ENCODE measurements at places on chromosomes 3 and 15.

GRCh38 chr3:126131881-126132750 is 48.2 kb upstream of the SLC41A3 start:
- no peak for DNase-seq

- DNase-seq, result peak; percentile 33
Measured at GRCh38 chr15:33292717-33293307, 18.0 kb upstream of the RYR3 start.

DNA sequence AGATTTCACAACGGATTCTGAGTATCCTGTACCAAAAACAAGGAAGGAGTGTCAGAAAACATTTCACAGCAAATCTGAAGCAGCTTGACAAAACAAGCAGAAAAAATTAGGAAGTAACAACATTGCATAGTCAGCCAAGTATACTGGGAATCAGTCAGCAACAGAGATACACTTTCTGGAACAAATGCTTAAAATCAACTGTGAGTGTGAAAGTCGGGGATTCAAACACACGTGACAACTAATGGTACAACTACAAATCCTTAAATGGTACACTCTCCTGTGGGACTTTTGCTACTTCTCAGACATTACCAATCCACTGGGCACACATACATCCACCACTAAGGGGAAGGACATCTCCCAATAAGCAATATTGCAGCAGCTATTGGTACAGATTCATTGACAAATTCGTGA is 296.6 kb upstream of the MME start:
- DNase-seq, result no peak

- DNase-seq, result peak; percentile 48
Measured at GRCh38 chr3:13346481-13347389, 73.4 kb downstream of the NUP210 start.

DNA sequence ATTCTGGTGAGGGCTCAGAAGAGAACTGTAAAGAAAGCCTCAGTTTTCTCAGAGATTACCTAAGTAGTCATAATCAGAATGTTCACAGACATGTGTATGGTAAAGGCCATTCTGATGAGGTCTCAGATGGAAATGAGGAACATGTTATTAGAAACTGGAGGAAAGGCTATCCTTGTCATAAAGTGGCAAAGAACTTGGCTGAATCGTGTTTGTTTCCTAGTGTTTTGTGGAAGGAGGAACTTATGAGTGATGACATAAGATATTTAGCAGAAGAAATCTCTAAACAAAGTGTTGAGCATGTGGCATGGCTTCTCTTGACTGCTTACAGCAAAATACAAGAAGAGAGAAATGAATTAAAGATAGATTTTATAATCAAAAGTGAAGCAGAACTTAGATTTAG is 12.8 kb upstream of the KLHL40 start:
- no peak for DNase-seq

GRCh38 chr3:194522579-194523046 is 35.8 kb upstream of the ATP13A3 start:
- DNase-seq, result no peak

- no peak for DNase-seq
Measured at GRCh38 chr3:187770224-187770623, 25.0 kb upstream of the BCL6 start.

GRCh38 chr3:72060447-72061034 is 275.6 kb upstream of the PROK2 start:
- peak; percentile 4 for DNase-seq

- DNase-seq, result no peak
Measured at GRCh38 chr3:193743702-193744047, 150.7 kb downstream of the OPA1 start.

GRCh38 chr15:87477737-87478686 is 778.5 kb downstream of the NTRK3 start:
- DNase-seq, result no peak

- DNase-seq, result no peak
Measured at GRCh38 chr3:66073464-66074141, 34.9 kb upstream of the MAGI1 start.

GRCh38 chr15:65634356-65634755 is 12.6 kb downstream of the SLC24A1 start:
- DNase-seq, result no peak

DNA sequence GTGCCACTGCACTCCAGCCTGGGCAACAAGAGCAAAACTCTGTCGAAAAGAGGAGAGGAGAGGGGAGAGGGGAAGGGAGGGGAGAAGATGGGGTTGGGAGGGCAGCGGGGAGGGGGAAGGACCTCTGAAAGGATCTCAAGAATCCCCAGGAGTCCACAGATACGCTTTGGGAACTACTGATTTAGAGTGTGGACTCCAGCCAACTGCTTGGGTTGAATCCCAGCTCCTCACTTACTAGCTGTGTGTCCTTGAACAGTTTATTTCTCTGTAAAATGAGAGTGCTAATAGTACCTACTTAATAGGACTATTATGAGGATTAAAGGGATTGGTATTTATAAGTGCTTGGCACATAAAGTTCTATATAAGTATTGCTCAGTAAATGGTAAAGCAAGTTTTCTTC is 45.0 kb upstream of the FAH start:
- DNase-seq, result no peak

GRCh38 chr15:63599401-63600000 is 2.3 kb downstream of the FBXL22 start:
- no peak for DNase-seq

DNA sequence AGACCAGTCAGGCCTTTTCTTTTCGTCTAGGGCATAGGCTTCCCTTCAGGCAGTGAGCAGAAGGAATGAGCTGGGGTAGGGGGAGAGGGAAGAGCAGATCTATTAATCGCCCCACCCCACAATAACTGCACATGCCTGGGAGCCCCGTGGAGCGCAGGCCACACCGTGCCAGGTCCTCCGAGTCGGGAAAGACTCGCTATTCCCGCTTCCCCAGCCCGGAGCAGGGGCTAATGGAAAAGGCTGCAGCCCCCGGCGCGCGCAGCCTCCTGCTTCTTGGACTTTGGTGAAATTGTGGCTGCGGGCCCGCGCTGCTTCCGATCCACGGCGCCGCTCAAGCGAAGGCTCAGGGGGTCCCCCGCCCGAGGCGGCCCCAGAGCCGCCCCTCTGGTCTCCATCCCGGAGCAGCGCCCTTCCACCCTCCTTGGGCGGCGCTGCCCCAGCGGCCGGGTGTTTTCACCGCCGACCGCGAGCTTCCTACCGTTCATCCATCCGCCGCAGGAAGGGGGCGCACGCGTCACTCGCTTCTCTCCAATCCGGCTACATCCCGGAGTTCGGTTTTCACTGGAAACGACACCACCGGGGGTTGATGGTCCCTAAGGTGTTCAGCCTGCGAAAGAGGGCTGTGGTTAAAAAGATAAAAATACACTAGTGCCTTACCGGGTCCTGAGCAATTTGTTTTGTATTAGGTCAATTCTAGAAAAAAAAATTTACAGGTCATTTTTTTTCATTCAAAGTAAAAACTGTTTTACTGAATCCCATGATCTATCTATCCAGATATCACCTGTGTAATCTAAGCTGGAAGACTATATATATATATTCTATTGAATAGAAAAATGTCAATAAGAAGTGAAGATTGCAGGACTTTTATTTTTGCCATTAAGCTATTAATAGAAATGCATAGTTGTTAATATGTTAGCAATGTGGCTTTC is 4.4 kb upstream of the SYNM start:
- no peak for DNase-seq

DNA sequence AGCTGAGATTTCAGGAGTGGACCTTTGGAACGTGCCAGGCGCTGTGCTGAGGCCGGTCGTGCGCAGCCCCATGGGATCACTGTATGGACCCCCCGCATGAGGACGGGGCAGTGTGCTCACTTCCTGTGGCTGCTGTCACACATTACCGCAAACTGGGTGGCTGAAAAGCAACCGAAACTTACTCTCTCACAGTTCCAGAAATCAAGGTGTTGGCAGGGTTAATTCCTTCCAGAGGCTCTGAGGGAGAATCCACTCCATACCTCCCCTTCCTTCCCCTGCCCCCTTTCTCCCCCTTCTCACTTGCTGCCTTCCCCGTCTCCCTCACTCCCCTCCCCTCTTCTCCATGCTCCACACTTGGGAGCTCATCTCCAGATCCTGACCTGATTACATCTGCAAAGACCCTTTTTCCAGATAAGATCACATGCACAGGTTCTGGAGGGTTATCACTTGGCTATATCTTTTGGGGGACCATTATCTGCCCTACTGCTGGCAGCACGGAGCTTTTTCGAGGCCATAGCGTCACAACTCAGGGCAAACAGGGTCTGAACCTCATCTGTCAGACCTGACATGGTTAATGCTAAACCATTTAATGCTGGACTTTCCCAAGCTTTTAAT is 41.2 kb downstream of the KLF13 start:
- no peak for DNase-seq

Measured in stimulated activated CD8-positive, alpha-beta memory T cell treated with anti-CD3 and anti-CD28 coated beads, Interleukin-2, amount 100 ng/mL, for 48 hours (primary cell).